Activated T-cell treated with anti-CD3 and anti-CD28 coated beads, Interleukin-2, amount 50 U/mL, for 24 hours (primary cell): ENCODE measurements at places on chromosomes 1 and 21.

- DNase-seq: peak; percentile 17
Observed at GRCh38 chr1:154208677-154209388, 2.7 kb upstream of the CFAP141 start.

- DNase-seq: no peak
Observed at GRCh38 chr1:58997637-58998036, 213.8 kb upstream of the JUN start.

DNA sequence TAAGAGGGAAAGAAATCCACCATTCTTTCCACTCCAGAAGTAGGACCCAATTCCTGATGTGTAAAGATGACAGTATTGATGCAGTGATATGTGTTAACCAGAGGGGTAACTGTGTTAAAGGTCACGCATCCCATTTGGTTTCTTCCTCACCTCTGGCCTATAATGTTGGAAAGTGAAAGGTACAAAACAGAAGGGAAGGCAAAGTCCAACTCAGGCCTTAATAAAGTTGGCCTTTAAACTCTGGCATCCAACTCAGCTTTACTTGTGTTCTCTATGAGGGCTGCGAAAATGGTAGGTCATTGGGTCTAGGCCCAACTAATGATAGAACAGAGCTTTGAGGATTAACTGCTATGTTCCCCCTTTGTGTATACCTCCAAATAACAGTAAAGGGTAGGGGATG, 17.9 kb downstream of the CYP2J2 start:
- no peak for DNase-seq

- no peak for DNase-seq
Observed at GRCh38 chr1:235763962-235764361, 102.7 kb downstream of the LYST start.

DNA sequence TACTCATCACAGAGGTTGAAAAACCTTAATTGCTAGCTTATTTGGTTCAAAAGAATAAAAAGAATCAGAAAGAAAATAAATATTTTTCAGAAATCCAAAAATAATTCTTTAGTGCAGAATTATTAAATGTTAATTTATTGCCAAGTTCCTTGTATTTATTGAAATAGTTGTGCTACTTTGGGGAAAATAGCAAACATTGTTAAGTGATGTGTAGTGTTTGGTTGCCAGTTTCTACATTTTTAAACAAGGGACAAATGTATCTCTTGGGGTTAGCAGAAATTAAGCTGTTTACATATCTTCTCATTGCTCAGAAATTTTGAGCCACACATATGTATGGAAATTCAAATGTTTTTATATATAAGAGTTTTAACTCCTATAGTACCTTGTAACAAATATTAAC, 775.0 kb downstream of the USP25 start:
- no peak for DNase-seq

DNA sequence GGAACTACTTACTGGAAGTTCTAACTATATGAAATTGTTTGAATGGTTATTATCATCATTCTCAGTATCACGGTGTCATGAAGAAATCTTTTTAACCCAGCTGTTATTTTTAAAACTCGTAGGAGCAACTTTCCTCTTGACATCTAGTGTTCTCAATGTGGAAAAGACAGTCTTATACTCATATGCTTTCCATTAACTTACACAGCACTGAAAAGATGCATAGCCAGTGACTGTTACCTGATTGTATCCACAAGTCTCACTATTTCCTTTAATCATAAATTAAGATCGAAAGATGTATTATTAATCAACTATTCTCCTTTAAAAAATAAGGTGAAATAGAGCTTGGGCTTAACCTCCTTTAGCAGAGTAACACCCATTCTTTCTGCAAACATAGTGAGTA, 59.7 kb upstream of the TNFSF4 start:
- no peak for DNase-seq

DNA sequence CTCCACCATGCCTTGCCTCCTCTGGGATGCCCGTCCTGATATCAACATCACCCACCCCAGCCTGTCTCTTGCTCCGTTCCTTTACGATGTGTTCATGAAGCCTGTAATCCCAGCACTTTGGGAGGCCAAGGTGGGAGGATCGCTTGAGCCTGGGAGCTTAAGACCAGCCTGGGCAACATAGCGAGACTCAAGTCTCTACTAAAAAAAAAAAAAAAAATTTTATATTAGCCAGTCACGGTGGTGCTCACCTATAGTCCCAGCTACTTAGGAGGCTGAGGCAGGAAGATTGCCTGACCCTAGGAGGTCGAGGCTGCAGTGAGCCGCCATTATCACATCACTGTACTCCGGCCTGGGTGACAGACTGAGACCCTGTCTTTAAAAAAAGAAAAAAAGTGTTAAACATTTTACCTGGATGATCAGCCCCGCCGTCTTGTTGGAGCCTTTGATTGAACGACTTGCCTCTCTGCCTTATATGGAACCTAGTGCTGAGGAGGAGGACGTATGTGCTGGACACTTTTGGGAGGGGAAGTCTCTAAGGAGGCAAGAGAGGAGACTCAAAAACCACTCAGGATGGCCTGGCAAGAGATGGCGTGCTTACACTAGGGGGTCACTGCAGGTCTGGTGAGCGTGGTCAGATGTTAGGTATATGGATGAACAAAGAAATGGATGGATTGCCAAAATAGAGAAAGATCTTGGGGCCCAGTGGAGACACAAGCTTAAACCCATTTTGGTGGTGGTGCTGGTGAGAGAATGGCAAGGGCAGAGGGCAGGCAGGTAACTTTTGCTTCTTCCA, 80.5 kb upstream of the IFFO2 start:
- peak; percentile 14 for DNase-seq

DNA sequence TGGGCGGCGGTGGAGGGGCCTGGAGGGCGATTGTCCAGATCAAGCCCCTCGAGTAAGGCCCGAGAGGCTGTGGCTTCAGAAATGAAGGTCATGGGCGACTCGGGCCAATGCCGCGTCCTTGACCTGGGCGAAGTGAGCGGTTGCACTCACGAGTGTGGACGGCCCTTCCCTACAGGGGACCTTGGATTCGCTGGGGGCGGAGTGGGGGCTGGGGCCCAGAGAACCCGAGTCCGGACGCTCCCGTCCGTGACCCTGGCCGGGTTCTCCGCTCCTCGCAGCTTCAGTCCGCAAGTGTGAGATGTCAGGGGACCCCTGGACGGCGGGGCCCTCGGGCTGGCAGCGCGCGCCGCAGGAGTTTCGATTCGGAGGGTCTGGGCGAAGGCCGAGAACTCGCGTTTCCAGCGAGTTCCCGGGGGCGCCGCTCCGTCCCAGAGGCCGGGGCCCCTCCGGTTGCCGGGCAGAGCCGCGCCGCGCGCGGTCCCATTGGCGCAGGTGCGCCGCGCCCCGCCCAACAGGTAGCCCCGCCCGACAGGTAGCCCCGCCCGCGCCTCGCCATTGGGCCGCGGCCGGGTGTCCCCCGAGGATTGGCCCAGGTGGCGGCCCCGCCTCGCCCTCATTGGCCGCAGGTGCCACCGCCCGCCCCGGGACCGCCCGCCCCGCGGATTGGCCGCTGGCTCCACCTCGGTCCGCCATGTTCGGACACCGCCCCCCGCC, at the start of gene PRKCZ:
PRKCZ (plus strand) TSS at position 694 of the 714 bp plus-strand sequence. CDS start 220 bp downstream, outside the sequence.
- DNase-seq: peak; percentile 97

DNA sequence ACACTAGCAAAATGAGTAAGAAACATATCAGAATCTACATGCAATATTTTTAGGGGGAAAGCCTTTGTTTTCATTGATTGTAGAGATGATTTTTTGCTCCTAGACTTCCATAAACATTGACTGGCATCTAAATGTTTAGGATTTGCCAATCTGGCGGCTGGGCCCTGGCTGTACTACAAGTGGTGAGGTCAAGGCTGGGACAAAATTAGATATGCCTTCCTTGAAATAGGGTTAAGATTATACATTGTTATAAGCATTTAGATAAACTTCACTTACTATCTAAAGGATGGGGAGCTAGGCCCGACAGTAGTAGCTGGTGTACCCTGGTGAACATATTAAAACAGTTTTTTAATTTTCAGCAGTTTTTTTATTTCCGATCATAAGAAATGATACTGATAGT, 5.2 kb downstream of the NFIA start:
- no peak for DNase-seq

DNA sequence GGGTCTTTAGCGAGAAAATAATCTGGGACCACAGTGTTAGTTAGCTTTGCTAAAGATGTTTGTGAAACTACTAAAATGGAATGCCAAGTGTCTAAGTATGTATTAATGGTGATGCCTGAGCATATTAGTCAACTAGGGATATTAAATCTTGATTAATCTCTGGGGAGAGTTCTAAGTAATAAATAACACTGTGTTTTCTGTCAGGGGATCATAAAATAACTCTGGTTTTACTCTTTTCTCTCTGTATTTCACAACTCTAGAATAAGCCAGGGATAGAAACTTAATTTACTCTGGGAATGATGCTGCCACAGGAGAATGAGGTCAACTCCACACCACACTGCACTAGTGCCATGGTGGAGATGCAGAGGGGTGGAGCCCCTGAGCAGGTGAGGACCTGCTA, 399.2 kb downstream of the PTBP2 start:
- DNase-seq: no peak

DNA sequence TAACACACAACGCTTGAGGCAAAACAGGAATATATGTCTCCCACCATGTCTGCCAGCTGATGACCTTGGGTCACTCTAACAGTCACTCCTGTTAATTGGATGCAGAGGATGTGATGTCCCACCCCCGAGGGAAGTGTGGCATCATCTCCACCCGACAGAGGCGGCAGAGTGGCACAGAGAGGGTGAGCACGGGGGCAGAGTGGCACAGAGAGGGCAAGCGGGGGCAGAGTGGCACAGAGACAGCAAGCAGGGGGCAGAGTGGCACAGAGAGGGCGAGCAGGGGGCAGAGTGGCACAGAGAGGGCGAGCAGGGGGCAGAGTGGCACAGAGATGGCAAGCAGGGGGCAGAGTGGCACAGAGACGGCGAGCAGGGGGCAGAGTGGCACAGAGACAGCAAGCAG, 44.3 kb downstream of the DISP3 start:
- DNase-seq: no peak

GRCh38 chr1:229942501-229942900, 124.5 kb upstream of the GALNT2 start:
- DNase-seq: no peak

GRCh38 chr1:165858364-165858823, 31.0 kb downstream of the UCK2 start:
- no peak for DNase-seq

DNA sequence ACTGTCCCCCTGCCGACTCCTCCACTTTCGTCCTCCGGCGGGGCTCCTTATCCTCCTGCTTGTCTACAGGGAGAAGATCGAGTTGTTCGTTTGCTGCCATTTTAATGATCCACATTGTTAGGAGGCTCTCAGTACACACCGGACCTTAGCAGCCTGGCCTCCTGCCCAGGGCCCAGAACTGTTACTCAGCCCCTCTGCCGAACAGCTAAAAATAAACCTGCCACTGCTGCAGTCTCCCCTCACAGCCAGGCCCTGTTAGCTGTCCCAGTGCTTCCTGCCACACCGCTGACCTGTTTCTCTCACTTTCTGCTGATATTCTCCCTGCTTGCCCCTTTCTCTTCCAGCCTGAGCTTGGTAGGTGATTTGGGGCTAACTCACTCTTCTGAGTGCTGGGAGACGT, 8.3 kb downstream of the MAPKAPK2 start:
- DNase-seq: no peak

GRCh38 chr1:221487781-221488524, 253.9 kb downstream of the DUSP10 start:
- DNase-seq: no peak

GRCh38 chr1:13832100-13832499, 132.1 kb downstream of the PRDM2 start:
- no peak for DNase-seq

DNA sequence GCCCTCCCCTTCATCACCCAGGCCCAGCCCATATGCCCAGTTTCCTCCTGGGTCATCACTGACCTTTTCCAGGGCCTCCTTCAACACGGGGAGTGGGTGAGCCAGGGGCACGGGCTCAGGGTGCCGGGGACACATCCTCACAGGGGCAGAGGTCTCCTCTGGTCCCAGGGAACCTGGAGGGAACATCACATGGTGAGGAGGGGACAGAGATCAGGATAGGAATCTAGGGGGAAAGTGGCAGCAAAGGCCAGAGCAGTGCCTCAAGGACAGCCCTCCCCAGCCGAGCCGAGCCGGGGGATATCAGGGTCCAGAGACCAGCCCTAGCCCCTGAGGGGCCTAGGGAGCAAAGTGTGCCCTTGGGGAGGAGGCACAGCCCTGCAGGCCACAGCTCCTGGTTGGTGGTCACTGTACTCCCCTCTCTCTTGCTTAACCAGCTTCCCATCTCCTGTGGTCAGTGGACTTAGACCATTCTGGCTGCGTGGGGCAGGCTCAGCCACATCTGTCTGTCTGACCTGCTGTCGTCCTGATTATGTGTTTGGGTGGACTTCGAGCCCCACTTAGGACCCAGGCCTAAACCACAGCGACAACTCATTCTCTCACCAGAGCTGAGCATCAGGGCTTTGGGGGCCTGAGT, 9.5 kb downstream of the LACTBL1 start:
- DNase-seq: no peak

DNA sequence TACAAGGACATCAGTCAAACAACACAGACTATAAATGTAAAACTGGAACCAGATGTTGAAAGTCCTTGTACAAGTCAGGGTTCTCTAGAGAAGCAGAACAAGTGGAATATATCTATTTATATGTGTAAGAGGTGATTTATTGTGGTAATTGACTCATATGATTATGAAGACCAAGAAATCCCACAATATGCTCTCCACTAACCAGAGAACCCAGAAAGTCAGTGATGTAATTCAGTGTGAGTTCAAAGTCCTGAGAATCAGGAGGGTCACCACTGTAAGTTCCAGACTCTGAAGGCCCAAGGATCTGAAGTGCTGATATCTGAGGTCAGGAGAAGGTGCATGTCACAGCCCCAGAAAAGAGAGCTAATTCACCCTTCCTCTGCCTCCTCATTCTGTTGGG, 57.0 kb downstream of the LRRC53 start:
- DNase-seq: no peak

GRCh38 chr1:45499415-45499769, 481 bp downstream of the CCDC163 start:
- DNase-seq: no peak

DNA sequence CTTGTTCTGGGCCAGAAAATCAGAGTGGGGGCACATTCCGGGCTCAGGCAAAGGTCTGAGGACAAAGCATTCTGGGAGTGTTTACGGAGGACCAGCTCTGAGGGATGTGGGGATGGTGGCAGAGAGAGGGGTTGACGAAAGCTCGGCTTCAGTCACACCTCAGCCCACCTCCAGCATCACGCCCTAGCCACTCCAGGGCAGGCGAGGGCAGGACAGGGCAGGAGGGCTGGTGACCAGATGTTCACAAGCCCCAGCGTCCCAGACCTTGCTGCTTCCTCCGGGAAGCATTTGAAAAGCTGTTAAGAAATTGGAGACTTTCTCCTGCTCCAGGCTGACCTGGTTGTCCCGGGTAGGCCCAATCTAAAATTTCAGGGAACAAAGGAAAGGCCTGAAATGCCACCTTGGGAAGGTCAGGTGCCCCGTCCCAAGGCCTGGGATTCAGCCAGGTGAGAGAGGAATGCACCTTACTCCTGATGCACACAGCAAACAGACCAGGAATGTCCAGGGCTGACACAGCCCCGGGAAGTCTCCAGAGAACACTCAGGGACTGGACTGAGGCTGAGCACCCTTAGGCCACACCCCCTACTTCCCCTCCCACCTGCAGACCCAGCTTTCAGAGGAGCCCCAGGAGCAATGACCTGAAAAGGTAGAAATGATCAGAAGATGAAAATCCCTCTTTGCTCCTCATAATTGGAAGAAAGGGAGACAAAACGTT, 71.9 kb upstream of the KLHDC7A start:
- no peak for DNase-seq

- DNase-seq: peak; percentile 62
Observed at GRCh38 chr1:156126043-156126629, 11.6 kb downstream of the LMNA start.

GRCh38 chr1:220894025-220894923, 15.0 kb downstream of the HLX start:
- no peak for DNase-seq
